ENCODE measurements at places on chromosomes 12 and 14.

GRCh38 chr12:13044002-13044905, at the start of gene FAM234B:
FAM234B (plus strand) TSS chr12:13044381; CDS start chr12:13044404, 23 bp downstream.
- peak; percentile 67 for DNase-seq

GRCh38 chr14:56040121-56040520, 78.1 kb upstream of the PELI2 start:
- no peak for DNase-seq

DNA sequence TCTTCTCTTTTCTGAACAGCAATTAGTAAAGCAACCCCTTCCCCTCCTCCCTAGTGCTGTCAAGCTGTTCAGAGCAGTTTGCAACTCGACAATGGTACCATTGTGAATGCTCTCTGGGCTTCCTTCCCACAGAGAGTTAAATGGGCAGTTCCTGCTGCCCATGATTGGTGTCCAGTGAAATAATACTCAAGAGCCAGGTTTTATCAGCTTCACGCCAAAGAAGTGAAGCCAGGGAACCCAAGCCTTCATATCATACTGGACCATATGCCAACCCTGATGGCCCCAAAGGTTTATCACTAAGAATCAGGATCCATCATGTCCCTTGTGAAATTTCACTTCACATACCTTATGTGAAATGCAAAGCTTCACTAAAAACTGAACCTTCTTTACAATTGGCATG, 24.7 kb downstream of the INSM2 start:
- DNase-seq: no peak

- no peak for DNase-seq
Observed at GRCh38 chr14:55414551-55414950, 2.9 kb upstream of the ATG14 start.
